ENCODE measurements at places on chromosomes 12 and 14.

DNA sequence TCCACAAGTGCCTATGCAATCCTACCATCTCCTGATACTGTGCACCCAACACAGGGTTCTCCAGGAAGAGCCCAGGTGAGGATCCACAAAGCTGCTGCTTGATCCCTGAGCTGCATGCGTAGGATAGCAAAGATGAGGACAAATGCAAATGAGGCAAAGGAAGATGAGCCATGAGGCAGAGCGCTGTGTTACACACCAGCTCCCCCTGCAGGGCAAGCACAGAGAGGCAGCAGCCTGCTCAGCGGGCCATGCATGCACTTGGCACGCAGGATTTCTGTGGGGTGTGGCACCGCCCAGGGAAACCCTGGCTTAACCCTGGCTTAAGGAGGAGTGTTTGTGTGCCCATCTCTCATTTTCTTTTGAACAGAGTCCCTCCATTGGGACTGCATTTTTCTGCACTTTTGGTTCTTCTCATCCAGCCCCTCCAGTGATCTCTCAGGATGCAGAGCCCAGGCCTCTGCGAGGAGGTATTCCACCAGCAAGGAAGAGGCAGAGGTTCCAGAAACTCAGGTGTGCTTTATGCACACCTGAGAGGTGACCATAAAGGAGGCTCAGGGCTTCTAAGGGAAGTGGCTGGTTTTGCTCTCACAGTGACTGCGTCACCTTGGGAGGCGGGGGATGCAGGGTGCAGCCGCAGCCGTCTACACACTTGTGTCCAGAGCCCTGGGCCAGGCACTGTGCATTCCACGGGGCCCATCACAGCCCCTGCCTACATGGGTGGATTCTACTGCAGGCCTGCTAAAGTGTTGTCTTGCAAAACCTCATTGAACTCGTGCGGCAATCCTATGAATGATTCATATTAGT, 973.3 kb upstream of the TMEM132C start:
- no peak for DNase-seq

- DNase-seq, result no peak
Observed at GRCh38 chr14:54840798-54841197, 61.8 kb downstream of the GCH1 start.

- DNase-seq, result no peak
Observed at GRCh38 chr14:56087671-56088471, 30.3 kb upstream of the PELI2 start.

DNA sequence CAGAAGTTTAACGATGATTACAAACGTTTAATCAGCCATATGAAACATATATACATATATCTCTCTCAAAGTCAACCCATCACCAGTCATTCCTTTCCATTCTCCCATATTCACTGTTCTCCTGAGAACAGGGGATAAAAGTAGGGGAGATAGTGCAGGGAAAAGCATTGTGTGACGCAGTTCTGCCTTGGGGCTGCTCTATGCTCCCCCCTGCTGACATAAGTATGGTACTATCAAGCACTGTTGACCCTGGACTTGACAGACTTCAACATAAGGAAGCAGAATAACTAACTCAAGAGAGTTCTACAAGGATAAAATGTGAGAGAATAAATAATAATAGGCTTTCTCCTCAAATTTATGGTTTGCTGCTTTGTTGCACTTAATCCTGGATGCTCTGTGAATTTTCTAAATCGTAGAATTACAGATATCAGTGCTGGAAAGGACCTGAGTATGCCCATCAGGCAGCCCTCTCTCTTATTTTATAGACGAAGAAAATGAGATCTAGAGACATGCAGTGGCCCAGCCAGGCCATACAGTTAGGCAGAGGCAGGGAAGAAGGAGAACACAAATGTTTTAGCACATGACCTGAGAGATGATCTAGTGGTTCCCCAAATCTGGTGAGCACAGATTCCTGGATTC, 87.2 kb downstream of the SCN8A start:
- no peak for DNase-seq

- no peak for DNase-seq
Observed at GRCh38 chr12:129193263-129193871, 340.1 kb downstream of the GLT1D1 start.

DNA sequence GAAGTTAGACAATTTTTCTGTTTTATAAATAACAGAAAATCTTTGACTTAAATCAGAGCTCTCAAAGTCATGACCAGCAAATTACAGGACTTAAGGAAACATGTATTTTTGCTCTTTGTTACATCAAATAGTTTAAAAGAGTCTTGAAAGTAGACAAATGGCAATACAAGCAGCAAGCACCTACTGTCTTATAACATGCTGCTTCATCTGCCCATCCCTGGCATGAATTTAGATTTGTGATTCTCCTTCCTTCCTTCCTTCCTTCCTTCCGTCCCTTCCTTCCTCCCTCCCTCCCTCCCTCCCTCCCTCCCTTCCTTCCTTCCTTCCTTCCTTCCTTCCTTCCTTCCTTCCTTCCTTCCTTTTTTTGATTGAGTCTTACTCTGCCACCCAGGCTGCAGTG, 715.6 kb upstream of the FLRT2 start:
- no peak for DNase-seq

DNA sequence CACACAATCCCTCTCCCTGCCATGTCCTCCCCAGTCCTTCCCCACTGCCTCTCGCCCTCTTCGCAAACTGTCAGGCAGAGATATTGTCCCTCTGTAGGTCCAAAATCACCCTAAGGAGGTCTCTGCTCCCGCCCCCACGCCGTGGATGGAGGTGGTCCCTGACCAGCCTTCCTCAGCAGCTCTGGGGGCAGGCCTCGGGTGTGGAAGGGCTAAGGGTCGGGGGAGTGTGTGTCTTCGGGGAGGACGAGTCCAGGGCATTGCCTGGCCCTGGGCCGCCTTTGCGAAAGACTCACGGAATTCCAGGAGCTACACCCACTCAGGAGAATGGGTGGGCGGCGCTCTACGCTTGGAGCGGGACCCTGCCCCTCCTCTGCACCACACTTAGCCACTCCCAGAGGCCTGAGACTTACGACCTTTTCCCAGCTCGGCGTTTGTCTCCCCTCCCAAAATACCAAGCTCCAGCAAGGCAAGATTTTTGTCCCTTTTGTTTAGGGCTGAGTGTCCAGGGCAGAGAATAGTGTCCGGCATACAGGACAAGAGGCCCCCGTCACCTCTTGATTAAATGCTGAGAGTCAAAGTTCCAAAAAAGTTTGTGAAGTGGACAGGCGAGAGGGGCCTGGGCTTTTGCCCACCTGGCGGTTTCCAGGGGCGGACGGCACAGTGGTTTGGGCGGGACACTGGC, 881 bp downstream of the PYGL start:
- no peak for DNase-seq

DNA sequence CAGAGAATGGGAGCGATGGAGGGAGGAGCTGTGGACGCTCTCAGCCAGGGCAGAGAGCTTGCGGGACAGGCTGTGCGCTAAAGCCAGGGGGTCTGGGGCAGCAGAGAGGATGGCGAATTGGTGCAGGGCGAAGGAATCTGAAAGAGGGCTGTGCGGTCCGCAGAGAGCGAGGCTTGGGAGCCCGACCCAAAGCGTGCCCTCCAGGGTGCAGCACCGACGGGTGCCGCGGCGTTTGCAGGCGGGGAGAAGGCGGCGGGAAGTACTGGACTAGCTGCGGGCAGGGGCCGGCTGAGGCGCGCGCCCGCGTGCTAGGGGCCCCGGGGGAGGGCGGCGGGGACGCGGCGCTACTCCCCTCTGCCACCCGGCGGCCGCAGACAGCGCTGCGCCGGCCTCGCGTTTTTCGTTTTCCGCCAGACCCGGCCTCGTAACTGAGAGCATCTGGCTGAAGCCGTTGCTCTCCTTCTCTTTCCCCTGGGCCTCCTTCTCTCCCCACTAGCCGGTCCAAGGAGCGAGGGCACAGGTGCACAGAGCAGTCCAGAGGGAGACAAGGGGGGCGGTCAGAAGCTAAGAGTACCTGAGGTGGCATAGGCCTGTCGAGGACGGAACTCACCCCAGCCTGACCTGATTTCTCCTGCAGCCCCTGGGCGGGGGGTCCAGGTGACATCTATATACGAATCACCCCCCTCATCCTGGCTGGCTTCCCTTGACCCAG, 24.9 kb downstream of the SLC6A12 start:
- peak; percentile 1 for DNase-seq

DNA sequence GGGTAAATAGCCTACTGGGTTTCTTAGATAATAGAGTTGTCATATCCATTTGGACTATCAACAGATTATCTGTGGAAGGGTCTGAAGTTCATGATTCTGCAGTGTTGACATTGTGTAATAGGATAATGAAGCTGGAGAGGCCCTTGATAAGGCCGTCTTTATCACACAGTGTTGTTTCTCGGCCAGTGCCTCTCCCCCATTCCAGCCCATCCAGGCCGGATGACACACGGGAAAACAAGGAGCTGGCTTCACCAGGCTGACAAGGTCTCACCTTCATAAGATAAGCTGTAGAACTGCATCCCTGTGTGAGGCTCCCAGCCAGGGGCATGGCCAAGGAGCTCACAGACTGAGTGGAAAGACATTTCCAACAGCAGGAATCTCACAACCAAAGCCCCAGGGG, 8.7 kb upstream of the EML1 start:
- no peak for DNase-seq

DNA sequence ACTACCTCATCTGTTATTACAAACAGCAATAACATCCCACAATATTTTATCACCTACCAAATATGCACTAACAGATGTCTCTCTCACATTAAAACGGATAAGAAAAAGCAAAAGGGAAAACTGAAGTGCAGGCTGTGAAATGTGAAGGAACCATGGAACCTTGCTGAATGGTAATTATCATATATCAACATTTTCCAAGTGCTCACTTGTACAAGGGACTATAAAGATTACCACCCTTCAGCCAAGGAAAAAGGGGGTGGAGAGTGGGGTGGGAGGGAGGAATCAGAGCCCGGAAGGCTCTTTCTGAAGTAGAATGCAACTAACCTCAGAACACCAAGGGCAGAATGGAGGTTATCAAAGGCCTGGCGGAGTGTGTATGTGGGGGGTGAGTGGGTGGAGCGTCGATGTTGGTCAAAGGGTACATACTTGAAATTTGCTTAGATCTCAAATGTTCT, 1.2 kb downstream of the SNX6 start:
- DNase-seq, result no peak

GRCh38 chr12:130126023-130126432, 36.2 kb upstream of the FZD10 start:
- DNase-seq, result no peak

DNA sequence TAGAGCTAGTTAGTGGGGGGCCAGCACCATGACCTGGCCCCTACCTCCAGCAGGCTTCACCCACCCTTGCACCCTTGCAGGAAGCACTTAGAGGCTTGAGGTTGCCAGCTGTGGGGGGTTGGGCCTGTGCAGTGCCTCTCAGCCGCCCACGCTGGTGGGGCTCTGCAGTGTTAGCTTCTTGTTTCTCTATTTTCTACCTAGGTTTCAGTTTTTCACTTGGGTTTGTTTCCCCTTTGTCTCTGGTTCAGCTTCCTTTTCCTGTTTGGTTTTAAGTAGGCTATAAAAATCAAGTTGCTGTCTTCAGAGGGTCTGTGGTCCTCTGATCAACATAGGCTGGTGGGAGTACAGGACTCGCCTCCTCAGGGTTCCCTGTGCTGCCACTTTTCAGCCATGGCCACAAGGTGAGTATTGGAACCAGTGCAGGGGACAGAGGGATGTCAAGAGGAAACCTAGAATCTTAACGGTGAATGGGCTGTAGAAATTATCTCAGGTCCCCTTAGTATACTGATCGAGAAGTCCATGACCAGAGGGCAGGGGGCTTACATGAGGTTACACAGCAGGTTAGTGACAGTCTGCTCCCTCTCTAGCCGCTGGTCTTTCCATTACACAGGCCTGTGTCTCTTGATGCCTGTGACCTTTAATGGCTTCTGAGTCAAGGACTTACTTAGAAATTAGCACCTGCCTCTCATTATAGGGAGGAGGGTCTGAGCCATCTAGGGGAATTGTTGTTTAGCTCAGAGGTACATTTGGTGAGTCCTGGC, at the start of gene EVL:
TSS of gene EVL (plus strand) at position 312 of the 761 bp plus-strand sequence. CDS start at position 391, 79 bp downstream.
- DNase-seq, result peak; percentile 68

DNA sequence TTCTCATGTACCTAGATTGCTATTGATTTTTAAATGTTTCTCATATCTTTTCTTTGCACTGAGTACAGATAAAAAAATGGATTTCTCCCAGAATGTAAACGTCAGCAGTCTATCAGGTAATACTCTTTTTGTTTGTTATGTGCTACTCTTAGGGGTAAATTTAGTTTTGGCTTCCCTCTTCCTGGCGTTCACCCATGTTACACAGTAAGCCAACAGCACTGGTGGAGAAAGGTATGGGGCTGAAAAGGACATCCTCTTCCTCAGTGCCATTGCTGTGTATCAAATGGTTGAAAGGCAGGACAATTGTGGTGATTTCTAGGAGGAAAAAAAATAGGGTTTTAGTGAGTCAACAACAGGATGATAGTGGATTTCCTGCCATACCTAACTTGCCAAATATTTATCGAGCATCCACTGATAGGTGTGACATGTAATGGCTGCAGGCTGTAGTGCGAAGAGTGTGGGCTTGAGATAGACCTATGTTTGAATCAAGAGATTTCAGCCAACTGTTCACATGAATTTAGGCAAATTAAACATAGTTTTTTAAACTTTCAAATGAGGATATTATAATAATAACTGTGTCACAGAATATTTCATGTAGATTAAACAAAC, 7.5 kb downstream of the KLRF2 start:
- no peak for DNase-seq

GRCh38 chr14:102508410-102508773, 1.2 kb downstream of the ANKRD9 start:
- DNase-seq, result no peak

DNA sequence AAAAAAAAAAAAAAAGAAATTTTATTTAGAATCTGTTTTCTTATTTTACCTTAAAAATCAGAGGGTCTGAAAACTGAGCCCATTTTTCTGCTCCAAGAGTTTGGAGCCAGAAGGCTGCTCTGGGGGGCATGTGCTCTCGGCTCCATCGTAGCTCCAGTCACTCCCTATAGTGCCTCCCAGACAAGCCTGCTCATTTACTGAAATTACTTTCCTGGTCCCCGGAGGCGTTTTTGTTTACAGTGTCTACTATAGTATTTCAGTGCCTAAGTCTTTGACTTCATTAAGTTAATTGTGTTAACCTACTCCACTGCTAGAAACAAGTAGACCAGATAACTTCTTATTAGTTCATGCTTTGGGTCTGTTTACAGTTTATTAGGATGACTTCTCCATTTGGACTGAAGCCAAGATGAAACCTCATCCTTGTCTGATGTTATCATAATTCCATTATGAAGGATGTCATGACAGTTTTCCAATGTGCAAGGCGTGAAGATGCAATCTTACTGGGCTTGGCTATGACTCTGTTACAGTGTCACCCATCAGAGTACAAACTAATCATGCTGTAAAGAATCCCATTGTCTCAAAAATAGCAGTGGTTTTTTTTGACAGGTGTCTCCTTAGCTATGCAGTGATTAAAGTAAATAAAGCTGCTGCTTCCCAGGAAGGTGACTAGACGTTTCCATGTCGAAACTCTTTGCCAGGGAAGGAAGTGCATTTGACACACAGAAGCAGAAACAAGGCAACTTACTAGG, 182.3 kb downstream of the TMEM132C start:
- no peak for DNase-seq

- no peak for DNase-seq
Observed at GRCh38 chr12:24404086-24404815, 454.8 kb upstream of the SOX5 start.

- peak; percentile 63 for DNase-seq
Observed at GRCh38 chr12:14774074-14774905, 29.0 kb downstream of the WBP11 start.

- no peak for DNase-seq
Observed at GRCh38 chr12:82223426-82223825, 134.8 kb downstream of the CCDC59 start.

- no peak for DNase-seq
Observed at GRCh38 chr14:95039993-95040348, 117.4 kb downstream of the DICER1 start.

- DNase-seq, result no peak
Observed at GRCh38 chr12:2833327-2833726, 1.5 kb downstream of the NRIP2 start.
